Tibial nerve (tissue), 4 donors: ENCODE measurements at places on chromosomes 6 and 20.

GRCh38 chr6:143513410-143513809 lies 1.9 kb upstream of the FUCA2 start:
- DNase-seq = no peak

GRCh38 chr6:111469543-111469942 lies 13.5 kb downstream of the REV3L start:
- no peak for DNase-seq

DNA sequence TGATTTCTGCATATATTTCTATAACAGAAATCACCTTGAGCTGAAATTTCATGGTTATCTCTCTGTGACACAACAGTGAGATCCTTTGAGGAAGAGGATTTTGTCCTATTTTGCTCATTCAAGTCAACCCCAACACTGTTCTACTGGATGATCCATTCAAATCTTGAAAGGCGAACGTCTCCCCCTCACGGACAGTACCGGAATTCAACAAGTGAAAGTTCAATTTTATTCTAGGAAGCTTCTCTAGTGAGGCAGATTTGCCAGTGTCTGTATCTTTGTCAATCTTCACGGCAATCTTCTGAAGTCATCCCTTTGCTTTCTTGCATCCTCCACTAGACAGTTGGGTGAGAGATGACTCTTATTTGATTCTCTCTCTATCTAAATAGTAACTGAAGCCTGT lies 91.7 kb upstream of the PDE7B start:
- no peak for DNase-seq

DNA sequence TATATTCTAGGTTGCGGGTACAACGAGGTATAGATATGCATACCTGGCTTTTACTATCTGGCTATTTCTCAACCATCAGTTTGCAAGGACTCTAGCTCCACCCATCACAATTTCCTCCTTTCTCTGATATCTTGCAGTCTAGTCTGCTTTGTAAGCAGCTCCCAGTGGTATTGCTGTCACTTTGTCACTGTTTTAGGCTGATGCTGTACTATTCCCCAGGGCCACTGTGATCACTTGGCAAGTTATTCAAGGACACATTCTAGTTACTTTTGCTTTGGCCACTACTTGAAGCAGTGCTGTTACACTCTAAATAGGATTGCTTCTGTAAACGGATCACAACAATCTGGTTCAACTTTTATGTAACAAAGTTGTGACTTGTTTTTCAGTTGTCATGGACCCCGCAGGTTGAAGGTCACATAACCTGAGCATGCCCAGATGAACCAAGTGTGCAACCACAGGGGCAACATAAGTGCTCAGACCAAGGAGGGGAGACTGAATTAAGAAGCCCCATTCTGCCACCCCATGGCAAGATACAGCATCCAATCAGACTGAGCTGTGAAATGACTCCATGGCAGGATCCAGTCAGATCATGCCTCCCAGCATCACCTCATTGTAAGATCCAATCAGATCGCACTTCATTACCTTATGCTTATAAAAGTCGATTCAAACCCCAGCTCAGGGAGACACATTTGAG lies 588.4 kb upstream of the CITED2 start:
- DNase-seq = no peak

DNA sequence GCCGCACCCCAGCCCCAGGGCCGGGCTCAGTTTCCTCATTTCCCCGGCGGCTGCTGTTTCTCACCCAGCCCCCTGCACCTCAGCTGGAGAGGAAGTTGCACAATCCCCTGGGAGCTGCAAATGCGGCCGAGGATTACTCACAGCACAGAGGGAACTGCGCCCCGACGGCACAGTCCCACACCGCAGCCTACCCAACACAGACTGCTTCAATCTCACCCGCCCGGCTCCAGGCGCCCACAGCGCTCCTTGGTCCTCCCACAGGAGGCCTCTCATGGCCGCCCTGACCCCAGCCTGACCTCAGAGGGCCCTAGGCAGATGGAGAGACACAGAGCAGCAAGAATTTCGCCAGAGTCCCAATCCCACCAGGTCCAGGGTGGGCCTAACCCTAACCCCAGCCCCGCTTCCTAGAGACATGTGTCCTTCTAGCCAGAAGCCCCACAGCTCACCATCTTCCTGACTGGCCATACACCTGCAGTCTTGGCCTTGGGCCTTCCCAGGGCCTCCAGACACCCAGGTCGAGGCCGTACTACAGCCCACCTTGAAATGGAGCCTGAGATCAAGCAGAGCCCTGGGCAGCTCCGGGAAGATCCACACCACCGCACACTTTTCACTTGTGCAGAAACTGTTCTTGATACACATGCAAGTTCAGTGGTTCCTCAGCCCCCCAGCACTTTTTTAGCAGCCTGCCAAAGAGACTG lies 11.7 kb downstream of the TFEB start:
- peak; percentile 63 for DNase-seq
